ENCODE measurements at places on chromosomes 12 and 14. TPM values are rescaled to one million over a fixed set of nuclear protein-coding genes. Genes with fewer than 3 reads are reported as not detected.

The ZNF664 gene
- total RNA-seq: 53.4 TPM

The RASSF8 gene
- total RNA-seq: 10.6 TPM

The TAS2R30 gene
- 0.06 TPM for total RNA-seq

The RASSF3 gene
- 25.7 TPM for total RNA-seq

The KRT3 gene
- total RNA-seq: 0.03 TPM

Data from A549 treated with Hydrocortisone at 1 μM for 4 hours (cell line).